ENCODE measurements at places on chromosomes 16 and 17.

- DNase-seq, result no peak
Measured at GRCh38 chr17:859824-860195, 77.7 kb downstream of the MRM3 start.

DNA sequence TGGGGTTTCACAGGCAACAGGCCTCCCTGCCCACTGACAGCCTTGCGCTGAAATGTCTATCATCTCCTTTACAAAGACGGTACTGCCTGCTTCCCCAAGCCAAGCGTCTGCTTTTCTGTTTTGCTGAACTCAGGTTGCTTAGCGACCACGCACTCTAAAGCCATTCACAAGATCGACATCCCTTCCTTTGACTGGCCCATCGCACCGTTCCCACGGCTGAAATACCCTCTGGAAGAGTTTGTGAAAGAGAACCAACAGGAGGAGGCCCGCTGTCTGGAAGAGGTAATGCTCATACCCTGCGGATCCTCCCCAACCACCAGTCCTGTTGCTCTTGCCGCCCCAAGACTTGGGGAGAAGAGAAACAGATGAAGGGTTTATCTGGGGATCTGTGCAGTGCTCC, 28.7 kb downstream of the TMEM186 start:
- no peak for DNase-seq

- no peak for DNase-seq
Measured at GRCh38 chr17:17714261-17714866, 33.1 kb downstream of the RAI1 start.

DNA sequence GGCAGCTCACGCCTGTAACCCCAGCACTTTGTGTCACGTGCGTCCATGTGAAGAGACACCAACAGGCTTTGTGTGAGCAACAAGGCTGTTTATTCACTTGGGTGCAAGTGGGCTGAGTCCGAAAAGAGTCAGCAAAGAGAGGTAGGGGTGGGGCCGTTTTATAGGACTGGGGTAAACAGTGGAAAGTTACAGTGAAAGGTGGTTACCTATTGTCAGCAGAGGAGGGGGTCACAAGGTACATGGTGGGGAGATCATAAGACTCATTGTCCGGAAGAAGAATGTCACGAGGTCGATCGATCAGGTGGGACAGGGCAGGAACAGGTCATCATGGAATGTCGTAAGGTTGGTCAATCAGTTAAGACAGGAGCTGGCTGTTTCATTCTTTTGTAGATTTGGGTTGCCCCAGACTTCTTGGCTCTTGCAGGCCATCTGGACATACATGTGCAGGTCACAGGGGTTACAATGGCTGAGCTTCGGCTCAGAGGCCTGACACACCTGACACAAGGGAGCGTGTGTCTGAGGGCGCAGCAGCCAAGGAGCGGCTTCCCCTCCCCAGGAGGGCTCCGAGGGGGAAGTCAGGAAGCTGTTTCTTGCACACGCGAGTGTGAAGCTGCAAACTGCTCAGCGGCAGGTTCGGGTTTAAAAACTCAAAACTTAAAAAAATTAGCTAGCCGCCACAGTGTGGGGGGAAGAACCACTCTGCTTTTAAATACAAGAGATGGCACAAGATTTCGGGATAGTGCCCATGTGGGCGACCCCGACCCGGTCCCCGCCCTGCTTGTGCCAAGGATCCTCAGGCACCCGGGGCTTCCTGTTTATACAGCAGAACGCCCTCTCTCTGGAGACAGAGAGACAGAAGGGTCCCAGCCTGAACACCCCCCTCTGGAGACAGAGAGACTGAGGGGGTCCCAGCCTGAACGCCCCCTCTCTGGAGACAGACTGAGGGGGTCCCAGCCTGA, 12.4 kb upstream of the TEX19 start:
- DNase-seq, result no peak

Measured in LNCaP clone FGC (cell line).